ENCODE measurements at places on chromosomes 1 and 21.

DNA sequence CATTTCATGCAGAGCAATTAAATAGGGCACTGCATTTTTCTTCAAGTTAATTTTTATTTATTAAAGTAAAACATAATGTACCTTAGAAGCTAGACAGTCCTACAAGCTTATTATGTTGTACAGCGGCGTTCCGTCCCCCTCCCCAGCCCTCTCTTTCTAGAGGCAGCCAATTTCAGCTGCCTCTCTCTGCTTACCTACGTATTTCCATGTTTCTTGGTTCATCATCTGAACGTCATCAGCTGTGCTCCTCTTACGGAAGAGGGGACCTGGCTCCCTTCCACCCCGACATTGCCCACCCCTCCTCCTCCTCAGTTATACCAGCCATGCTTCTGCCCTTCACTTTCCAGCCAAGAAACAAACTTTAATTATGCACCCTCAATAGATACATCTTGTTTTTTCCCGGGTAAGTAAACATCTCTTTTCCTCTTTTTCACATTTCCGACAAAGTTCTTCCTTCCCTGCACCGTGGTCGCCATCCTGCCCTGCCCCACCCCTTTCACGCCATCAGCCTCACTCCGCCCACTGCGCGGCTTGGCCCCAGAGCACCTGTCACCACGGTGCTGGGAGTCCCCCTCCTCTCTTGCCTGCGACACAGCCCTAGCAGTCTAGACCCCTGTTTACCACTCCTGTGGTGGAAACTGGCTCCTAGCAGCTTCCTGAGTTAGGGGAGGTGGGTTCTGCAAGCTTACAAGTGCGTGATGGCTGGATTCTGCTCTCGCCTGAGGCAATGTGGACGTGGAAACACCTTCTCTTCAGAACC is 57.9 kb downstream of the SLC37A1 start:
- DNase-seq, result no peak
- H3K27me3 ChIP-seq, result peaks cover 9% of the 10 kb centered on the region
- H3K36me3 ChIP-seq, result no peaks in the 10 kb centered on the region
- no peaks in the 10 kb centered on the region for H3K4me1 ChIP-seq
- no peak overlapping the region for H3K27ac ChIP-seq
- no peak overlapping the region for H3K4me3 ChIP-seq

DNA sequence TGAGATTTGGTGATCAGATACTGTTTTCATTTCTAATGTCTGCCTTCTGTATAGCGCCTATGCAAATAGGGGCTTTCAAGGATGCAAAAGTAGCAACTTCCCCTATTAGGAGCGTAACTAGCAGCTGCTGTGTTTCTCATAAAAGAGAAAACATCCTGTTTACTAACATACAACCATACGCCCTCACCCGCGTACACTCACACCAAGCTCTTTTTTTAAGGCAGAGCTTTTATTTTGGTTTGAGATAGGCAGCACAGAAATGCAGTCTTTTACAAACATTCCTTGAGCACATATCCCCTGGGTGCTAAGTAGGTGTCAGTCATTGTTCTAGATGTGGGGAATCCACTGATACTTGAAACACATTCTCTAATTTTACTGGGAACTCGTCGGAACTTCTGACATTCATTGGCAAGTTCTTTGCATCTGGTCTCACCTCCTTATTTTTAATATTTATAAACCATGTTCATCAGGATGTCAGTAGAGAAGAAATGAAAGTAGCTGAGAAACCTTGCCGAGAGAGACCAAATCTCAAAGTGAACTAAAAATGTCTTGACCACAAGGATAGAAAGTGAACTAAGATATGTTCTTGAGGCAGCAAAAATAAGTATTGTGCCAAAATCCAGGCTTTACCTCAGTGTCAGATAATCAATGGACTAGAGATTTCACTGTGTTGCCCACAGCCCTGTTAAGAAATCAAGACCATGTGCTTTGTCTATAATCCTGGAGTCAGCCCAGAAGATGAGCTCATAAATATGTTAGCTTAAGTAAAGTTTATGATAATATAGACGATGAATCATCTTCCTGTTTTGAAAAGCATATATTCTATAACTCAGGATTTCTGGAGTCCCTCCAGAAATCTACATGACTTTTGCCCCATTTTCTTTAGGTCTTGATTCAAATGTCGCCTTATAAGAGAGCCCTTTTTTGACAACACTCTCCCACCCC is 350.9 kb downstream of the ST6GALNAC3 start:
- H3K4me1 ChIP-seq, result 0 out of 2 replicates have a peak, but pooled peaks cover 2% of the 10 kb centered on the region
- no peak overlapping the region for H3K4me3 ChIP-seq
- H3K27me3 ChIP-seq, result no peaks in the 10 kb centered on the region
- peak; percentile 88 for DNase-seq
- H3K27ac ChIP-seq, result peak overlapping the region; percentile 67

DNA sequence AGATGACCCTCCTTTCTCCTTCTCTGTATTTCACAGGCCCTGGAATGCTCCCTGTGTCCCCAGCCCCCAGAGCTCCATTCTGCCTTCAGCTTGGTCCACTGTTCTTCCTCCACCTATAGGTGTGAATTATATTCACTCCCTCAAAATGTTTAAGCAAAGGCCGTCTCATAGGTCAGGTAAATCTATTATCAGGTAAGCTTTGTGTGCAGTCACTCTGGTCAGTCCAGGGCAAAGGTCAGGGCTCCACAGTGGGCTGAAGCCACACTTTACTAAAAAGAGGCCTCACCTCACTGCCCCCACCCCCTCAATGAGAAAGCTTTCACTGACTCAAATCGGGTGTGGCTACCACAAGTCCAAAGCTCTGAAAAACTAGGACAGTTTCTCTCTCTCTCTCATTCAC is 65.9 kb downstream of the DNTTIP2 start:
- no peaks in the 10 kb centered on the region for H3K27me3 ChIP-seq
- H3K4me3 ChIP-seq, result no peak overlapping the region
- H3K4me1 ChIP-seq, result peaks cover 10% of the 10 kb centered on the region
- no peaks in the 10 kb centered on the region for H3K36me3 ChIP-seq
- H3K27ac ChIP-seq, result no peak overlapping the region

DNA sequence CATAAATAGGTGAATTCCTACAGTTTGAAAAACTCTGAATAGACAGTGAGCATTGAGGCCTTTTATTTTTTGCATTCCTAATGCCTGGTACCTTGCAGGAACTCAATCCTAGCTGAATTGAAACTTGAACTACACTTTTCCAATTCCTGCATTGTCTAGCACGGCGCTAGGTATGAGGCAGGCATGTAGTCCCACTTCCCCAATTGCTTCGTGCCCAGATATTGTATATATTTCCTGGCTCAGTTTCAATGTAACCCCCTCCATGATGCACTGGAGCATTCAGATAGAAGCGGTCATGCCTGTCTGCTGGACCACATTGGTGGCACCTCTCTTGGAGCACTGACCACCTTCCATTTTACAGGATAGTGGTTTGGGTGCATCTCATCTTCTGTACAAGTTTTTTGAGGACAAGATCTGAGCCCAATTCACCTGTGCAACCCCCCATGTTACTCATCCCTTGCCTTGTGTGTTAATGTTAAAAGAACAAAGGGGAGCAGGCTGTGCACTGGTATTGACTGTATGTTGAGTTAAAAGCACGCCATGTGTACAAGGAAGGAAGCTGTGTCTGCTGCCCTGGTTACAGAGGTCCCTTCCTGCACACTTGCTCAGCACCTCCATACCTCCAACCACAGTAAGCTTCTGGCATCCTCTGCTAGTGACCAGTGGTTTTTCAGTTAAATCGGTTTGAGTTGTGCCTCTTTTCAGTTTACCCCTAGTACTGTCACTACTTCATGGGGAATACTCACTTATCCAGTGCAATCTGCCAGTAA is 10.0 kb upstream of the RAB7B start:
- H3K27me3 ChIP-seq, result peaks cover 39% of the 10 kb centered on the region
- no peaks in the 10 kb centered on the region for H3K4me1 ChIP-seq
- no peaks in the 10 kb centered on the region for H3K36me3 ChIP-seq
- H3K27ac ChIP-seq, result no peak overlapping the region

GRCh38 chr1:198340139-198340538 is 183.3 kb downstream of the NEK7 start:
- no peaks in the 10 kb centered on the region for H3K27me3 ChIP-seq
- H3K4me1 ChIP-seq, result no peaks in the 10 kb centered on the region
- H3K36me3 ChIP-seq, result no peaks in the 10 kb centered on the region
- no peak for DNase-seq
- no peak overlapping the region for H3K27ac ChIP-seq
- H3K4me3 ChIP-seq, result no peak overlapping the region
